Fibroblast of the aortic adventitia (primary cell): ENCODE measurements at places on chromosomes 13 and 19. TPM values are rescaled to one million over a fixed set of nuclear protein-coding genes. Genes with fewer than 3 reads are reported as not detected.

SNRPA gene
- 19.1 and 29.8 TPM in 2 replicates for total RNA-seq

NLRP11 gene
- not detected in 2 replicates for total RNA-seq

ZNF20 gene
- total RNA-seq: 3.9 and 4.8 TPM in 2 replicates

PRODH2 gene
- total RNA-seq: not detected in 2 replicates

DNA sequence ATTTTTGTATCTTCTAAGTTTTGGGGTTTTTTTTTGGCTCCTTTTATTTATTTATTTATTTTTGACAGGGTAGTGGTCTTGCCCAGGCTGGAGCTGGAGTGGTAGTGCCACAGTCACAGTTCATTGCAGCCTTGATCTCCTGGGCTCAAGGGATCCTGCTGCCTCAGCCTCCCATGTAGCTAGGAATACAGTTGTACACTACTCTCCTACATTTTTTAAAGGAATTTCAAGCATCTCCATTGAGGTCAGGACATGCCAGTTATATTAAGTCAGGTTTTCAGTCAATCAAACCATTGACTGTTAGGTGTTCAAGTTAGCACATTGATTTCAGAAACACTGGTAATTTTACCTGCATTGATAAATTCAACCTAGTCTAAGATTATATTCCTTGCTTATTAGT lies 480.5 kb upstream of the SPRY2 start:
- DNase-seq: no peak

PGLYRP2 gene
- total RNA-seq: not detected in 2 replicates

DNA sequence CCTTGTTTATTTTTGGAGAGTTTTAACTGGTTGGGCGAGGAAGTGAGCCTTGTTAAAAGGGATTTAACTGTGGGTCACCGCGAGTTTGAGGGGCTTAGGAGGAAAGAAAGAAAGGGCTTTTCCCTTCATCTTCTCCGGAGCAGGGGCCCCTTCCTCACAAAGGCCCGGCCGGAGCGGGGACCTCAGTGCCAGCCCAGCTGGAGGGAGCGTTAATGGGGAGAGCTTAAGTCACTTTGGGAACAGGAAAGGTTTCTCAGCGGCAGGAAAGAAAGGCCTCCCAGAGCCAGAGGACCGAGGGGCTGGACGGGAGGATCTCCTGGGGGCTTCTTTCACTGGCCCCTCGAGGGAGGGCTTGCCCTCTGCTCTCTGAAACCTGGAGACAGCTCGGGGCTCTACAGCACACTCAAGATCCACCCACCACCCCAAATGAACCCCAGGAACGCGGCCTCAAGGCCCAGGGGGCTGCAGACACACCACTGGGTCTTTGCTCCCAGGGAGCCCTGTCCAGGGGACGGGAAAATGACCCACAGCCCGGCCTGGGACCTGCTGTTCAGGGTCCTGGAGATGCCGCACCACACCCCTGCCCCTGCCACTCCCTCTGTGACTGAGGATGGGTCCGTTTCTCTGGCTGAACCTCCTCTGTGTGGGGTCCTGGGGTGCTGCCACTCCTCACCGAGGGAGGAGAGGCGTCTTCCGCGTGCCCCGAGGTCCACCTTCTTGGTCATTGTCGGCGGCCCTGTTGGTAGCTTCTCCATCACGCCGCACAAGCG lies 128.3 kb downstream of the URI1 start:
- no peak for DNase-seq

DNA sequence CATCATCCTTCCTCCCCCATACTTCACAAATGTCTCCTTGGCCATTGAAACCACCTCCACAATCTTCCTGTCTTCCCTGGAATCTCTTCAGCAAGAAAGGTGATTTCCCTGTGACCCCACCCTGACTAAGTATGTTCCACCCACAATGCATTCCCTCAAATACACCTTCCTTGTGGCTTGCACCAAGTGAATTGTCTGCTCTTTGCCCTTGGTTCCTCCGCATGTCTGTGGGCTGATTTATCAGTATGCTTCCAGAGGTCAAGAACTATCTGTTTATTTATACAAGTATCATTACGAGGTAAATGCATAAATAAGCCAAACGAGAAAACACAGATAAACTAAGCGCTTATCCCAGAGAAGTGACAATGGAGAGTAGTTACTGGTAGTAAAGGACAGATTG lies 45.4 kb upstream of the POMP start:
- DNase-seq: no peak

DNA sequence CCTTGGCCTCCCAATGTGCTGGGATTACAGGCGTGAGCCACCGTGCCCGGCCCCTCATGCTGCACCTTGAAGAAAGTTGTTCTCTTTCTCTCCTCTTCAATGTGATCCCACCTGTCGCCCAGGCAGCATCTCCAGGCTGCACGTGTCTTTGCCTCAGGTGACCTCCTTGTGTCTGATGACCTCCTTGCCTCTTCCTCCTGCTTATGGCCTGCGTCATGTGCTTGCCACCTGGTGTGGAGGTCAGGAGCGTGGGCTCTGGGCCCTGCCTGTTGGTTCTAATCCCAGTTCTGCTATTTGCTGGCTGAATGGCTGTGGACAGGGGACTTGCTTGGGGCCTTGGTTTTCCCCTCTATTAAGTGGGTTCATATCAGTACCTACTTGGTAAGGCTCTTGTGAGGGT lies 6.3 kb downstream of the BICRA start:
- DNase-seq: no peak

DNA sequence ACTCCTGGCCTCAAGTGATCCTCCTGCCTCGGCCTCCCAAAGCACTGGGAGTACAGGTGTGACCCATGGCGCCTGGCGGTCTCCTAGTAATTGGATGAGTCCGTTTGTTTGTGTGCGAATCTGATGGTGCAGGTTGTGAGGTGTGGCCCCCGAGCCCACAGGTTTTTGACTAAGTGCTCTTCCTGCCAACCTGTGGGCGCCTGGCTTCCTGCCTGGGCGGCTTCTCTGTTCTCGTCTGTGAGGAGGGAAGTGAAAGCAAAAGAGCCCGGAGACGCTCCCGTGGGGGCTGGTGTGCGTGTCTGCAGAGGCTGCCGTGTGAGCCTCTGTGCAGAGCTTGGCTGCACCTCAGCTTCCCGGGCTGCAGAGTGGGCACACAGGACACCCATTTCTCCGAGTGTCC lies 10.0 kb downstream of the ARHGAP45 start:
- no peak for DNase-seq

DNA sequence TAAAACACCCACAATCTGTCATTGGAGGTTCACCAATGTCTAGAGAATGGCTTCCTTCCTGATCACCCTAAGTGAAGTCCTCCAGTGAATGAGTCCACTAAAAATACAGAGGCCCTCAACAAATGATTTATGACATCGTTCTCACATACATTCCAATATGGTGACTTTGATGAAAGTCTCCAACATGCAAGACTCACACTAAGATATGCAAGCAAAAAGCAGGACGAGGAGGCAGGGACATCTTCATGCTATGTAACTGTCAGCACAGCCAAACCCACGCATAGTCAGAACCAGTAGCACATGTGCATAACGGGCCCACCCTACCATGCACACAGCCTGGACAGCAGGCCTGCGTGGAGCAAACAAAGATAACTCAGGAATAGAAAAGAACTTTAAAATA lies 16.6 kb upstream of the LSM14A start:
- peak; percentile 21 for DNase-seq

DNA sequence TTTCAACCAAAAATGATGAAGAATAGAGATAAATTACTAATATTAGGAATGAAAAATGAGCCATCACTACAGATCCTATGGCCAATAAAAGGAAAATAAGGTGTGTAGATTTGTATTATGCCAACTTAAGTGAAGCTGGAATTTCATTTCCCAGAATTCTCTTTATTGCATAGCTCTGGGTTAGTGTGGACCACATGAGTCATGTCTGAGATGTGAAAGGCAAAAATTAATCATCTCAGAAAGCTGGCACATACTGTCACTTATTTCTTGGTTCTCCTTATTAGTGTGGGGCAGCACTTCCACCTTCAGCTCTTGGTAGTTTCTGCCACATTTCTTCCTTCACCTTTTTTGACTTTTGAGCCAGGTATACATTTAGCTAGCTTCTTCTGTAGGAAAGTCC lies 82.6 kb downstream of the KATNAL1 start:
- peak; percentile 47 for DNase-seq

DNA sequence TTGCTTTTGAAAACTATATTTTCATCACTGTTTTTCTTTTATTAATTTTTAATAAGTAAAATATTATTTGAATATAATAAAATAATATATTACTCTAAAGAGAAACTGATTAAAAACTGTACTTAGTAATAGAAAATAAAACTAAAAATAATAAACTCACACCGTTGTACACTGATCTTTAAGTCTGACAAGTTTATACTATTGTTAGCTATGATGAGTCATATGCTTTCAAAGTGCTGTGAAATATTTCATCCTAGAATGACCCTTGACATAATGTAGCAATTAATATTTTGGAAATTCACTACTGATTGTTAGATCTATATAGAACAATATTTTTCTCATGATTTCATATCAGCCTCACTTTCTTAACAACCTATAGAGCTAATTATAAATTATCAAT lies 1040.6 kb upstream of the SPRY2 start:
- DNase-seq: no peak

- DNase-seq: no peak
Measured at GRCh38 chr19:33408116-33408515, 34.6 kb downstream of the CEBPG start.

IQCN gene
- total RNA-seq: 1.5 and 4.4 TPM in 2 replicates

- peak; percentile 95 for DNase-seq
Measured at GRCh38 chr19:12779162-12779993, 4.0 kb upstream of the HOOK2 start.

ELANE gene
- total RNA-seq: 0.09 and 2.9 TPM in 2 replicates

PRSS57 gene
- not detected in 2 replicates for total RNA-seq

SIGLEC8 gene
- not detected in 2 replicates for total RNA-seq

YJEFN3 gene
- total RNA-seq: 0.45 and 1.4 TPM in 2 replicates

ADAMTSL5 gene
- 1.2 and 4.2 TPM in 2 replicates for total RNA-seq

DNA sequence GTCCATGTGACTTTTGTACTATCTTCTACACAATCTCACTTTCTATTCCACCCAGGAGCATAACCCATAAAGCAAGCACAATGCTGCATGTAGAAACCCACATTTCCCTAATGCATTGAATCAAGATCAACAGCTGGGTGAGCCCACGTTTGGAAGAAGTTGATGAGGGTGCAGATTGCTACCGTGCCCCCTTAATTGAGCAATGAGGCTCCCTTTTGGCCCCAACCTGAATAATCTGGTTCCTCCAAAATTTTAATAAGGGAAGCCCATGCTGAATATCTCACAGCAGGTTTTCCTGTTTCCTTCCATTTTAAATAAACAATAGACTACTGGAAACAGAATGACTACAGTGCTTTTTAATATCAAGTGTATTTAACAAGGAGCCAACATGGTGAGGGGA lies 403.6 kb upstream of the SGCG start:
- no peak for DNase-seq

GRCh38 chr19:44689290-44690130 lies 9.4 kb upstream of the CEACAM16 start:
- peak; percentile 79 for DNase-seq

FPR1 gene
- total RNA-seq: not detected in 2 replicates

DNA sequence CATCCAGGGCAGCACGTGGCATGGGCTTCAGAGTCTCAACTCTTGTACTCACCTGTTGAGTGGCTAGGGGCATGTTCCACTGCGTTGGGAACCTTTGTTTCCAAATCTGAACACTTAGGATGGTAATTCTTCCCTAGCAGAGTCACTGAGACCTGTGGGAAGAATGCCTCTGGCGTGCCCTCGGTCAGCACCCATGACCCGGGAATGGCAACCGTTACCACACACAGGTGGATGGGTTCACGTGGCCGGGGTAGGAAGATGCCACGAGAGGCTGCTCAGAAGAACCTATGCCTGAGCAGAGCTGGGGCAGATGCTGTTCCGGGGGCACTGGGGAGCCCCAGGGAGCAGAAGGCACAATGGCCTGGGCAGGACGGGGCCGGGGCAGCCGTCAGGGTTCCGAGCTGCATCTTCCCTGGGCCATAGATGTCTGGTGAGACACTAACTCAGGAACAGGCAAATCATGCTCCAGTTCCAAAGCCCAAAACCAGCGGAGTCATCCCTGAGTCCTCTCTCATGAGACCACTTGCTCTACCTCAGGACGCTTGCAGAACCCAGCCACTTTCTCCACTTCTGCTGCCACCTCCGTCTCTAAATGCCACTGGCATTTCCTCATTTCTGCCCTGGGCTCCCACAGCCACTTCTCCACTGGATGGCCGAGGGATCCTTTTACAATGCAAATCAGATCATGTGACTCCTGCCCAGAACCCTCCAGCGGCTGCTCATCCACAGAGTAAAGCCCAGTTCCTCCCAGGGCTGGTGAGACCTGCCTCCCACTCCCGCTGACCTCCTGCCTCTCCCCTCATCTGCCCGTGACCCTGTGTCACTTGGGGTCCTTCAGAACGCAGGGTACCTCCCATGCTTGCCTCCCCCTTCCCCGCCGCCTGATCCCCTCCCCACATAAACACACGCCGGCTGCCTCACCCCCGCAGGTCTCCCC lies 36.7 kb downstream of the FAM124A start:
- DNase-seq: no peak

DNA sequence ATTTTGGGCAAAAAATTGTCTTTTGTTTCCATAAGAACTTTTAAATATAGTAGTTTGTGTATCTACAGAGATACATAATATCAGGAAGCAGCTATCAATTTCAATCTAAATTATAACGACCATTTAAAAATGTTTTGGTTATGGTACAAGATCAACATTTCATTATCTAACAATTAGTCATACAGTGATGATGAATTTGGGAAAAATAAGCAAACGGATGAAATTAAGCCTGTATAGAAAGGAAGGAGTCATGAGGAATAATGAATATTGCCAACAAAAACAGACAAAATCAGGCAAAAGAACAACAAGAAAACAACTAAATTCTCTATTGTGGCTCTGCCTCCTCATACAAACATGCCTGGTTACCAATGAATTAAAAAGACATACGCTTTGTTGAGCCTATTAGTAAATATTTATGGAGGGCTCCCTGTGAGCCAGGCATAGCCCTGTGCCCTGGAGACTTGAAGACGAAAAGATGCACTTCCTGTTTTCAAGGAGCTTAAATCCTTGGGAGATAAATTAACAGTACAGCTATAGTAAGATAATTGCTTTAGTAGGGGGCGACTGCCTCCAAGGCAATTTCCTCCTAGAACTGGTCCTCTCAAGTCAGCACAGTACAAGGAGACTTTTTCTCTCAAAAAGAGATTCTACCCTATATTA lies 73.0 kb downstream of the NALCN start:
- DNase-seq: no peak

DNA sequence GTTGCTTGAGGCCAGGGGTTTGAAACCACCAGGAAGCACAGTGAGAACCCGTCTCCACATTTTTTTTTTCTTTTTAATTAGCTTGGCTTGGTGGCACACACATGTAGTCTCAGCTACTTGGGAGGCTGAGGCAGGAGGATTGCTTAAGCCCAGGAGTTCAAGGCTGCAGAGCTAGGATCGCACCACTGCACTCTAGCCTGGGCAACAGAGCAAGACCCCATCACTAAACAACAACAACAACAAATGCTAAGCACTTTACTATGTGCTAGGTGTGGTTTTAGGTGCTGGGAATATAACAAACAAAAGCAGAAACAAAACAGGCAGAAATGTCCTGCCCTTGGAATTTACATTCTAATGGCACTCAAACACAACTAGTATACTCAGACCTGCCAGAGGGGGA lies 51.3 kb downstream of the RYR1 start:
- DNase-seq: no peak

DNA sequence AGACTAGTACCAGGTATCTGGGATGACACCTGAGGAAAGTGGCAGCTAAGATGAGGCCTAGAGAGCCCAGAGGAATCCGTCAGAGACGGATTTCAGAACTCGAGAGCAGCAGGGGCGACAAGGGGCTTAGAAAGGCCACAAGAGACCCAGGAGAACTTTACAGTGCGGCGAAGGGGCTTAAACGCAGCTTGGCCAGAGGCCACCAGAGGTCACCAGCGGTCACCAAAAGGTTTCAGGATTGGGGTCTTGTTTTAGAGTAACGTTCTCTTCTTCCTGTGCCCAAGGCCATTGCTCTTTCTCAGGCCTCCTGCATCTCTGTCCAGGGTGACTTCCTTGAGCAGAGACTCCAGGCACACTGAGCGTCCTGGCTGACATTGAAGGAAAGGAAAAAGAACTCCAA lies 2.2 kb downstream of the ZSCAN22 start:
- no peak for DNase-seq
